Lower lobe of right lung (tissue), 2 donors: ENCODE measurements at places on chromosomes 7 and 10. TPM values are rescaled to one million over a fixed set of nuclear protein-coding genes. Genes with fewer than 3 reads are reported as not detected.

DNA sequence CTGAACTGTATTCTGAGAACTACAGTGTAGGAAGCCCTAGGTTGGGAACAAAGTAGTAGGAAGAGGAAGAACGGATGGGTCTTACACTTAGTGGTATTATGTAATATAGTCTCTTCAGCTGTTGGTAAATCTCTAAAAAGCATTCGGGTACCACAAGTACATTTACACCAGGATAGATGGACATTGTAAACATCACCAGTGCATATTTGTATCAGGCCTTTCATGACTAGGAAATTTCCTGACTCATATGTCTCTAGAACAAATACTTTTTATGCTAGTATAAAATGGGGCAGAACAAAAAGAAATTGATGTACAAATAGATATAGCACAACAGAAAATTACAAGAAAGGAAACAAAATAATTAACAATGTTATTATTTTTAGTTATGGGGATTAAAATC lies 21.5 kb upstream of the OR6B1 start:
- H3K4me3 ChIP-seq, result no peak overlapping the region
- no peak for DNase-seq
- H3K36me3 ChIP-seq, result no peaks in the 10 kb centered on the region

DNA sequence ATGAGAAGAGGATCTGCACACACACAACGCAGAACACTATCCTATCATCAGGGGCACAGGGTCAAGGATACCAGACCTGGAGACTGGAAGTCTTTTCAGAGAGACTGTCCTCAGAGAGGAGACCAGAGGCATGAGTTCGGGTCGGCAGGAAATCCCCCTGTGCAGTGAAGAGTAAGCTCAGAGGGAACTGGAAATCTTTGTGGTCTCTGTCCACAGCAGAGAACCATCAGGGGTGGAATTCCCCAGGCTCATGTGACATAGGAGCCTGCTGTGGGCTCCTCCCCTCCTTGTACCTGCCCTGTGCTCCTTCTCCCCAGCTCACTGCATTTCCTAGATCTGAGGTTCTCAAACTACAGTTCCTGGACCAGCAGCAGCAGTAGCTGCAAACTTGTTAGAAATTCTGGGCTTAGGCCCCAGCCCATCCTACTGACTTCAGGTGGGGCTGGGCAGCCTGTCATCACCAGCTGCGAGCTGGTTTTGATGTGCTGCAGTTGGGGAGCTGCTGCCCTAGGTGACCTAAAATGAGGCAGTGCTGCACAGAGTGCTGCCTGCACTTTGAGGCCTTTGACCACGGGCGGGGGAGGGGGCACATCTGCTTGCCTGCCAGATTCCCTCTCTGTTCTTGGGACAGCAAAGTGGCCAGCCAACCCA lies 2.4 kb downstream of the ZMIZ2 start:
- no peaks in the 10 kb centered on the region for H3K27me3 ChIP-seq
- H3K4me3 ChIP-seq, result peak overlapping the region; percentile 94
- no peak for DNase-seq
- H3K27ac ChIP-seq, result no peak overlapping the region
- H3K36me3 ChIP-seq, result no peaks in the 10 kb centered on the region
- H3K4me1 ChIP-seq, result peaks cover 59% of the 10 kb centered on the region

- no peaks in the 10 kb centered on the region for H3K4me1 ChIP-seq
- DNase-seq, result no peak
- no peaks in the 10 kb centered on the region for H3K36me3 ChIP-seq
These were observed 193.3 kb downstream of the SEMA3E start for GRCh38 chr7:83455612-83456011.

Gene HOXA4
- 8.5 TPM for total RNA-seq

GRCh38 chr10:69952069-69952800 lies 100.4 kb upstream of the MACROH2A2 start:
- no peaks in the 10 kb centered on the region for H3K4me1 ChIP-seq
- no peak for DNase-seq
- H3K36me3 ChIP-seq, result no peaks in the 10 kb centered on the region

GRCh38 chr7:35263396-35263795 lies 9.5 kb upstream of the TBX20 start:
- H3K27me3 ChIP-seq, result peaks cover 70% of the 10 kb centered on the region
- no peak overlapping the region for H3K27ac ChIP-seq
- H3K4me1 ChIP-seq, result no peaks in the 10 kb centered on the region
- no peak overlapping the region for H3K4me3 ChIP-seq
- DNase-seq, result no peak
- H3K36me3 ChIP-seq, result no peaks in the 10 kb centered on the region

- no peaks in the 10 kb centered on the region for H3K27me3 ChIP-seq
- H3K4me3 ChIP-seq, result no peak overlapping the region
- H3K27ac ChIP-seq, result no peak overlapping the region
- H3K4me1 ChIP-seq, result peaks cover 13% of the 10 kb centered on the region
- DNase-seq, result no peak
These were observed 36.0 kb downstream of the MAT1A start for GRCh38 chr10:80253266-80253962.

- H3K36me3 ChIP-seq, result no peaks in the 10 kb centered on the region
- no peak overlapping the region for H3K4me3 ChIP-seq
- H3K27ac ChIP-seq, result no peak overlapping the region
- H3K27me3 ChIP-seq, result no peaks in the 10 kb centered on the region
These were observed 184.8 kb upstream of the NRP1 start for GRCh38 chr10:33519130-33519860.

- no peak for DNase-seq
- H3K27ac ChIP-seq, result no peak overlapping the region
- H3K4me1 ChIP-seq, result peaks cover 5% of the 10 kb centered on the region
These were observed 11.2 kb downstream of the DDC start for GRCh38 chr7:50553973-50554372.

GRCh38 chr10:110710621-110711020 lies 66.5 kb downstream of the RBM20 start:
- no peak for DNase-seq
- no peaks in the 10 kb centered on the region for H3K4me1 ChIP-seq
- no peak overlapping the region for H3K27ac ChIP-seq

- no peak overlapping the region for H3K27ac ChIP-seq
- H3K4me3 ChIP-seq, result no peak overlapping the region
- peaks cover 20% of the 10 kb centered on the region for H3K4me1 ChIP-seq
- no peaks in the 10 kb centered on the region for H3K27me3 ChIP-seq
- H3K36me3 ChIP-seq, result no peaks in the 10 kb centered on the region
These were observed 91.6 kb downstream of the COBL start for GRCh38 chr7:51224811-51225595.

DNA sequence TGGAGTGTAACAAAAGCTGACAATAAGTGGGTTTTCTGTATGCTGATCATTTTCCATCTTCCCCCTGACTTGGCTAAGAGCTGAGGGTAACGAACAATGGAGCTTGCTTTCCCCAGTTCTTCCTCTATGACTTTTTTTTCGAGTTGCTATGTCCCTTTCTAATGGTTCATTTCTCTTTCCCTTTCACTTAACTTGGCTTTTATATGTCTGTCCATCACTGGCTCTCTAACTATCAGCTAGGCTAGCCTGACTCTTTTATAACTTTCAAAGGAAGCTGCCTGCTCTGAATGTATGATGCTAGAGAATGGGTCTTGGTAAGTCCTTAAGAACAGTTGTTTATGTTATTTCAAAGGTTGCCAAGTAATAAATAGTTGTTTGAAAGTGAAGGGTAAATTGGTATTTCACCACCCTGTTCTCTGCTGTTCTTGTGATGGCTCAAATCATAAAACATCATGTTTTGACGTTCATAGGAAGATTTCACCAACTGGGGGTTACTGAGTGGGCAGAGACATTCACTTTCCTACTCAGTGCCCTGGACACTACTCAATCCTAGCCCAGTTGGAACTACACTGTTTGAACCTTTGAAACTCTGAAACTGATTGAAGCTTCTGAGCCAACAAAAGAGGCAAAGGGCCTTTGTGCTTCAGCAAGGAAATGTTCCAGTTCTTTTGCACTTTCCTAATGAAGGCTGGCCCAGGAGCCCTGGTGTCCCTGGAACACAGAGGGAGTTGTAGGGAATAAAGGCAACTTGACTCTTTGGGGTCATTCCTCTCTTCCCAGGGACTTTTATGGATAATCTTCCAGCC lies 85.4 kb upstream of the PHYHIPL start:
- no peak overlapping the region for H3K27ac ChIP-seq
- H3K27me3 ChIP-seq, result no peaks in the 10 kb centered on the region
- H3K4me1 ChIP-seq, result no peaks in the 10 kb centered on the region
- H3K4me3 ChIP-seq, result no peak overlapping the region

- H3K36me3 ChIP-seq, result peaks cover 28% of the 10 kb centered on the region
- no peak for DNase-seq
- peaks cover 42% of the 10 kb centered on the region for H3K4me1 ChIP-seq
- no peaks in the 10 kb centered on the region for H3K27me3 ChIP-seq
- no peak overlapping the region for H3K27ac ChIP-seq
These were observed 74.9 kb downstream of the CTBP2 start for GRCh38 chr10:125085258-125086054.

Gene LIPJ
- 0.09 TPM for total RNA-seq

DNA sequence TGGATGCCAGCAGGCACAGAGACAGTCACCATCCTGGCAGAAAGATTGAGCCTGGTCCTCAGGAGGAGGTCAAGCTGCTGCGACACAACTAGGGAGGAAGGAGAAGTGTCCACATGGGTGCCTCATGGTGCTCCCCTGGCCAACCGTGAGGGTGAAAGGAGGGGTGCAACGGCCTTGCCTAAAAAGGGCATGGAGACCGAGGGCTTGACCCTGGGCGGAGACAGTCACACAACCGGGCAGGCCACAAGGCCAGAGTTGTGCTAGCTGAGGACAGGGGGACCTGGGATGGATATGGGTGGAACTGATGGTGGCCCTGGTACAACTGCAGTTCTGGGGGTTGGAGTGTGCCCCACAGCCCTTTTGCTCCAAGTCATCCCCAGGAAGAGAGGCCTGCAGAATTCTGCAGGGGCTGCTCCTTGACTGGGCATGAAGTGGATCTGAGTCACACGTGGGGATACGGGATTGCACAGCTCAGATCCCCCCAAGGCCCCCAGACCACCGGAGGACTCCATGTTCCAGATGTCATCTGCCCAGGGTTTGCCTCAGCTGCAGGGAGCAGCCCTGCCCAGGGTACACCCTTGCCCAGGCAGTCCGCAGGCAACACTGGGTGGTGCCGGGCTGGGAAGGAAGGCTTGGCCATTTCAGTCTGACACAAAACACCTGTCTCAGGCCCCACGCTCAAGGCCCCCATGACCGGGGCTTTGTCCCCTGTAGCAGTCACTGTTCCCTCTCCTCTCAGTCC lies 602.3 kb upstream of the MGMT start:
- H3K4me1 ChIP-seq, result no peaks in the 10 kb centered on the region
- no peak for DNase-seq
- H3K4me3 ChIP-seq, result no peak overlapping the region
- H3K27me3 ChIP-seq, result no peaks in the 10 kb centered on the region
- no peak overlapping the region for H3K27ac ChIP-seq

Gene MAT1A
- total RNA-seq, result 1.0 TPM

Gene PRXL2A
- total RNA-seq, result 33.3 TPM

- H3K36me3 ChIP-seq, result no peaks in the 10 kb centered on the region
- H3K27ac ChIP-seq, result no peak overlapping the region
- H3K4me3 ChIP-seq, result no peak overlapping the region
These were observed 111.2 kb downstream of the PON1 start for GRCh38 chr7:95213148-95213547.

- H3K4me1 ChIP-seq, result no peaks in the 10 kb centered on the region
- H3K4me3 ChIP-seq, result no peak overlapping the region
- no peaks in the 10 kb centered on the region for H3K36me3 ChIP-seq
- no peak overlapping the region for H3K27ac ChIP-seq
- no peaks in the 10 kb centered on the region for H3K27me3 ChIP-seq
These were observed 70.5 kb upstream of the AHR start for GRCh38 chr7:17227766-17228490.

DNA sequence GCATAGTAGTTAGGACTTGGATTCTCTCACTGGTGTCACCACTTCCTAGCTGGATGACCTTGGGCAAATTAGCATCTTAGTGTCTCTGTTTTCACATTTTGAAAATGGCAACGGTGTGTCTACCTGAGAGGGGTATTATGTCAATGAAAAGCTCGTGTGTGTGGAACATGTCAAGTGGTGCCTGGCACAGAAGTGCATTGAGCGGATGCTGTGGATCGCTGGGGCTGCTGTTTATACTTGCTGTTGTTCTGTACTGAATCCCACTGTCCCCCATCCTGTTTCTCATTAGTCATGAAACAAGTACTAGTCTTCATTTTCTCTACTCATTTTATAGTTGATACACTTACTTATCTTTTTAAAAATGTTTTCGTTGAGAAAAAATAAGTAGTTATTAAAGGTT lies 26.1 kb downstream of the RBM33 start:
- peaks cover 60% of the 10 kb centered on the region for H3K4me1 ChIP-seq
- no peaks in the 10 kb centered on the region for H3K27me3 ChIP-seq
- peak overlapping the region; percentile 50 for H3K27ac ChIP-seq
- H3K4me3 ChIP-seq, result no peak overlapping the region
- H3K36me3 ChIP-seq, result peaks cover 15% of the 10 kb centered on the region

- no peaks in the 10 kb centered on the region for H3K36me3 ChIP-seq
- DNase-seq, result no peak
- H3K27ac ChIP-seq, result no peak overlapping the region
- H3K4me1 ChIP-seq, result no peaks in the 10 kb centered on the region
These were observed 1119.2 kb downstream of the CNTNAP2 start for GRCh38 chr7:147235645-147236382.

Gene CLRN3
- not detected for total RNA-seq

Gene DTX2
- 36.5 TPM for total RNA-seq

Gene SPDYE1
- total RNA-seq, result not detected

Gene TRIM50
- not detected for total RNA-seq

- H3K4me3 ChIP-seq, result no peak overlapping the region
- no peak overlapping the region for H3K27ac ChIP-seq
- H3K4me1 ChIP-seq, result no peaks in the 10 kb centered on the region
- no peaks in the 10 kb centered on the region for H3K36me3 ChIP-seq
- DNase-seq, result no peak
- no peaks in the 10 kb centered on the region for H3K27me3 ChIP-seq
These were observed 134.7 kb downstream of the ARL5B start for GRCh38 chr10:18793951-18794350.

DNA sequence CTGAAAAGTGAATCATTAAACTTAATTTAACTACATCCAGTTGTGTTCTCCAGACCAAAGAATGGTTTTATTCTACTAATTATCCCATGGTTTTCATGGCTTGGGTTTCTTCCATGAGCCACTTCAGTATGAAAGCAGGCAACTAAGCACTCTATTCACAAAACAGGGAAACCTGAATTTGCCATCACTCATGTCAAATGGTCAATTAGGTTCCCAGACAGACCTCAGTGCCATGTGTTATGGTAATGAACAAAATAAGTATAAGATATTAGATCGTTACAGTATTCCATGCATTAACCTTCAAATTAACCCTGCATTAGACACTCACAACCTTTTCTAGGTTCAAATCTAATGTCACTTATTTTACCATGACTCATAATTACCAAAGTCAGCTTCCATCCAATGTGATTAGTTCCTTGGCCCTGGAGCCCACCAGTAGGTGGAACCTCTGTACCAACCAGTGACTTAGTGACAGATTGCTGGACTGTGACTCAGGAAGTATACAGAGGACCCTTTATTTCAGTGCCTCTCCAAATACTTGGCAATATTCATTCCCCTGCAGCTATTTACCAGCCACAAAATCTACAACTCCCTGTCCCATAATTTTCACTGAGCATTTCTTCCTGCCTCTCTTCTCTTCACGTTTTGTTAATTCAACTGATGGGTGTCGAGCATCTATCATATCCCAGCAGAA lies 1270.2 kb upstream of the SORCS1 start:
- no peak overlapping the region for H3K4me3 ChIP-seq
- no peaks in the 10 kb centered on the region for H3K4me1 ChIP-seq
- H3K27ac ChIP-seq, result no peak overlapping the region
- no peaks in the 10 kb centered on the region for H3K36me3 ChIP-seq
- DNase-seq, result no peak
- no peaks in the 10 kb centered on the region for H3K27me3 ChIP-seq
